Motor neuron (in vitro differentiated cells): ENCODE measurements at places on chromosomes 4 and X. TPM values are rescaled to one million over a fixed set of nuclear protein-coding genes. Genes with fewer than 3 reads are reported as not detected.

The SPANXD gene
- not detected in 2 replicates for total RNA-seq

The MAGEB17 gene
- total RNA-seq = 0.13 and 0.32 TPM in 2 replicates

The ADH7 gene
- total RNA-seq = 0.15 TPM in 1 of 2 replicates, not detected in the other

The COX7B2 gene
- not detected in 2 replicates for total RNA-seq

The GLOD5 gene
- not detected in 2 replicates for total RNA-seq
